ENCODE measurements at places on chromosomes 7 and 10.

DNA sequence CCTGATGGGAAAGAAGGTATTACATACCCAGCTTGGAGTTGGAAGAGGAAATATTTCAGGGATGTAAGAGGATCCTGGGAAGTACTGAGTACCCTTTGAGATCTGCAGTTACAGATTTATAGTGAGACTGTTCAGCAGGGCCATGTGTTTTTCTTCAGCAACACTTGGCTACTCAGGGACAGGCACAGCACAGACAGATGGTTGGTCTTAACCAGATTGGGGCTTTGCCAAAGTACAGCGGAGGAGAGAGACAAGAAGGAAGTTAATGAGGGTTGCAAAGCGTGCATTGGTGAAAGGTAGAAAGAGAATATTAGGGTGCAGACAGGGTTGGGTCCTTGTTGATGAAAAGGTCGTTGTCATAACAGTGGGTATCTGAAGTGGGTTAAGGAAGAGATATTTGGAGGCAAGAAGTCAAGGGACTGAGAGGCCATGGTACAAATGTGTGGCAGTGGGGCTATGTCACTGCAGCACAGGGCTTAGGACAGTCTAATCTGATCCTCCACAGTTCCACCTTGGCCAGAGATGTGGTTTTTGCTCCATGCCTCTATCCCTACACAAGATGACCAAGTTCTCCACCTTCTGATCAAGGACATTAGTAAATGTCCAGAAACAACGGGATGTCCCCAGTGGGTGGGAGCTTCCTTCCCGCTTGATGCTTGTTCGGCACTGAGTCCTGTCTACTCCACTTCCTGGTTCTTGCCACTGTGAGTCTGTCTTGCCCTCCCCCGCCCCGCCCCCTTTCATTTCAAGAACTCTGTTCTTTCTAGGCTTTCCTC is 18.9 kb upstream of the DNAJC1 start:
- no peak for DNase-seq

GRCh38 chr10:122249303-122249850 is 21.7 kb upstream of the BTBD16 start:
- DNase-seq: no peak

- DNase-seq: peak; percentile 26
Measured at GRCh38 chr10:62647375-62648092, 157.0 kb upstream of the ADO start.

DNA sequence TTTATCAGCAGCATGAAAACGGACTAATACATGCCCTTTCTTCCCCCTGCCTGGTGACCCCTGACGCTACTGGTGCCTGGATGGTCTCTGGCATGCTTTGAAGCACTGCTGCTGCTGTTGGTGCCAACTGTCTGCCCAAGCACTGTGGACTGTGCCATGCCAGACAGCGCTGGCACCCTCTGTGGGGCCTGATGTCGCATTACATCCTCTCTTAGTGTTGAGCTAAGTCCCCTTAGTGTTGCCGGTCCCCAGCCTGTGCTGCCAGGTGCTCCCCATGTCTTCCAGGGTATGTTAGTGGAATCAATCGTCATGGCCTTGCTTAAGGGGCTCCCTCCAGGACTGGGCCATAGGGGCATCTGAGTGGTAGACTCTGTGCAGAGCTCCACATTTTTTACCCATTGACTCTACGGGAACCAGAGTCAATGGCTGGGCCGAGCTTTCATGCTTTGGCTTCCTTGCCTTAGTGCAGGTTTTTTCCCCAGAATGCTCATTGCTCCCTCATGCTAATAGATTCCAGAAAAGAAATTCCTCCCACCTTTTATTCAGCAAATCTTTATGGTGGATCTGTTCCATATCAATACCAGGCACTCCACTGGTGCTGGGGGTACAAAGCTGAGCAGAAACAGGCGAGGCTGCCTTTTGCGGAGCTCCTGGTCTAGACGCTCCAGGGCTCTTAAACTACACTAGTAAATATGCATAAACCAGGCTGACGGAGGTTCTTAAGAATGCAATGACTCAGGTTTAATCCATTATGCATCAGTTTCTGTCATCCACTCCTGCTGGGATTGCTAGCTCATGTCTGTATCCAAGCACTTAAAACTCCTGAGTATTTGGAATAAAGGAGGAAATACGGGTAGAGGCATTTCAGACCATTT is 21.8 kb upstream of the MRC1 start:
- no peak for DNase-seq

GRCh38 chr7:140512317-140513000 is 33.2 kb upstream of the MKRN1 start:
- no peak for DNase-seq

GRCh38 chr7:100721505-100721812 is 1.2 kb downstream of the EPO start:
- no peak for DNase-seq

DNA sequence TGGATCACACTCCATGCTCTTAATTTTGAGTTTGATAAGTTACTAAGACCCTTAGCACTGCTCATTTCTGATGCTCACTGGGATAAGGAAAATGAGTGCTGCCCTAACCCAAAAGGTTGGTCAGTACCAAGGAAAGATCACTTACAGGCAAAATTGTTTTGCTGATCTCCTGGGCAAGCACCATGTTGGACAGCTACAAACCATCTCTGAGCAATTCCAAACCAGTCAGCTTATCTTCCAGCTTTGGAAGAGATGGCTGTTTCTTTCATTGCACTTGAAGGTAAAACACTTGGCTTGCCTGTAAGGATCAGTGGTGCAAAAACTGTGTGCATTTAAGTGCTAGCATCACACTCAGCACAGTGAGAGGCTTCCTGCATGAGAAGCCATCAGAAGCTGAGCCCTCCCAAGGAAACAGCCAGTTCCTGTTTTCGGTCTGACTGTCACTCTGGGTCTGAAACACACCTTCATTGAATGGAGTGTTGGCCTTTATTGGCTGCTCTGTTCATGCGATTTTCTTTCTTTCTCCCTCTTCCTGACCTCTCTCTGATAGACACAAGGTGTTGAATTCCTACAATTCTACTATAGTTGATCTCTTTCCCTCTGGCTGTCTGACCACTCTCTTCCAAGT is 126.4 kb upstream of the GHITM start:
- DNase-seq: no peak

- no peak for DNase-seq
Measured at GRCh38 chr10:1290071-1290471, 233.9 kb downstream of the WDR37 start.

DNA sequence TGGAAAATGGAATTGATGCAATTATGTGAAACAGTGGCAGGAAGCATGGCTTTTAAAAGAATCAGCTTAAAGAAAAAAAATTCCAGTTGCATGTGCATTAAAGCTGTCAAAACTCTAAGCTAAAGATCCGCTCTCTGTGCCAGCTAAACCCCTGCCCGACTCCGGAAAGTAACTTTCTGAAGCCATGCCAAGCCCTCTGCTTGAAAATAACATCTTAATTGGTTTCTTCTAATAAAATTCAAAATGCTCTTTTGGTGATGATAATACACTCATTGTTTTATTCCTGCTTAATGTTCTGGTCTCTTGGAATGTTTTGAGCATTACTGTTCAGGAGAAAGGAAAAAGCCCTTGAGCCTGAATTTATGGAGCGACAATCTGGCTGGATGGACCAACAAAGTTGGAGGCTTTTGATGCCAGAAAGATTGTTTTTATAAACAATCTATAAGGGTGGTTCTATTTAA is 11.7 kb downstream of the SEMA3C start:
- no peak for DNase-seq

DNA sequence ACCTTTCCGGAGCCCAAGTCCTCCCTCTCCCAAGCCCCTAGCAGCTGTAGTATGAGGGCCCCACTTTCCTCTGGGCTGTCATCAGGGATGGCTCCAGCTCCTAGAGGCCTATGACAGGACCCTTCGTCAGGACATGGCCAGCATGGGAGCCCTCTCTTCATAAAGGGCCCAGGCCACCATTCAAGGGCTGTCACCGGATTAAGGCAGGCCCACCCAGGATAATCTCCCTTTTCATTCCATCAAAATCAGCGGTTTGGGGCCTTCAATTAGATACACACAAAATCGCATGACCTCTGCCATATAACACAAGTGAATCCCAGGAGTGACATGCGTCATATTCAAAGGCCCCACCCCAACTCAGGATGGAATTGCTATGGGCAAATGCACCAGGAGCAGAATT is 12.2 kb upstream of the GDF10 start:
- DNase-seq: no peak

- no peak for DNase-seq
Measured at GRCh38 chr10:68402276-68402675, 4.8 kb downstream of the RUFY2 start.

DNA sequence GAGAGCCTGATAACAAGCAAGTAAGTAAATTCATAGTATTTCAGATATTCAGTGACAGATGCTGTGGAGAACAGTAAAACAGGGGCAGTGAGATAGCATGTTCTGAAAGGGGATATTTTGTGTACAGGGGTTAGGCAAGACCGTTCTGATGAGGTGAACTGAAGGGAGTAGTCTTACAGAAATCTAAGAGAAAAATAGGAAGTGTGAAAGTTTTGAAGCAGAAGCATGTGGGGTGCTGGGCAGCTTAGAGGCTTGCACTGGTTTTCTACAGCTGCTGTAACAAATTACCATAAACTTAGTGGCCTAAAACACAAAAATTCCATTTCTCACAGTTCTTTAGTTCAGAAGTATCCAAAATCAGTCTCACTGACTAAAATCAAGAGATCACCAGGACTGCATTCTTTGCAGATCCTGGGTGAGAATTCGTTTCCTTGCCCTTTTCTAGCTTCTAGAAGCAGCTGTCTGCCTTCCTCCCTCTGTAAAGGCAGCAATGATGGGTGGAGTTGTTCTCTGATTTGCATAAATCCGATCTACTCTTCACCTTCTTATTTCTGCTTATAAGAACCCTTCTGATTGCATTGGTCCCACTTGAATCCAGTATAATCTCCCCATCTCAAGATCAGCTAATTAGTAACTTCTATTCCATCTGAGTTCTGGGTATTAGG is 7.5 kb upstream of the KLF14 start:
- no peak for DNase-seq

- DNase-seq: no peak
Measured at GRCh38 chr7:151411551-151411950, 1.7 kb upstream of the WDR86 start.

GRCh38 chr10:4733150-4733842 is 92.7 kb upstream of the AKR1E2 start:
- DNase-seq: no peak

DNA sequence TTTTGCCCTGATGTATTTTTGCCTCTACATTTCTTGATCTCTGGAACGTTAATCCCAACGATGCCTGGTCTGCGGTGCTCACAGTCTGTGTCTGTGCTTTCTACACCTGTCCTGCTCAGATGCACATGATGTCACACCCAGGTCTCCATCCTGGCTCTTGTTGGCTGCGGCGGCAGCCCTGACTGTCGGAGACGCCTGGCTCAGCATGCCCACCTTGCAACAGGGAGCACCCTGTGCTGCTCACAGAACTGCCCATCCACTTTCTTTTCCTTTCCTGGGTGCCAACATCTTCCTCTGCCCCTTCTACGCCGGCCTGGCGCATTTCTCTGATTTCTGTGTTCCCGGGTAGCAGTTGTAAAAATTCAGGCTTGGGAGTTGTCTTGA is 106.2 kb downstream of the CUX1 start:
- DNase-seq: no peak

DNA sequence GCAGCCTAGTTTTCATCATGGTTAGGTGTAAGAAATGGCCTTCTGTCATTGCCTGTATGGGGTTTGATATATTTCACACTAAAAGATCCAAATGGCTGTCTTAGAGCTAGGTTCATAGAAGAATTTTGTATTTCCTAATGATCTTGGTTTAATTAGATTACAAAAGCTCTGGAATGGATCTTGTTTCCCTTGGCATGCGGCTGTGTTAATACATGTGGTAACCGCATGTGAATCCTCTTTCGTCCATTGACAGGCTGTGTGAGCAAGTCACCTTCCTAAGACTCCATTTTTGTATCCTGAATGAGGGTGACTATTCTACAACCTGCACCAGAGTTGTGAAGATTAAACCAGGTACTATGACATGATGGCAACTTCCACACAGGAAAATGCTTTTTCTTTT is 12.4 kb upstream of the FZD1 start:
- DNase-seq: no peak

- no peak for DNase-seq
Measured at GRCh38 chr7:124101173-124101768, 68.4 kb upstream of the TMEM229A start.

DNA sequence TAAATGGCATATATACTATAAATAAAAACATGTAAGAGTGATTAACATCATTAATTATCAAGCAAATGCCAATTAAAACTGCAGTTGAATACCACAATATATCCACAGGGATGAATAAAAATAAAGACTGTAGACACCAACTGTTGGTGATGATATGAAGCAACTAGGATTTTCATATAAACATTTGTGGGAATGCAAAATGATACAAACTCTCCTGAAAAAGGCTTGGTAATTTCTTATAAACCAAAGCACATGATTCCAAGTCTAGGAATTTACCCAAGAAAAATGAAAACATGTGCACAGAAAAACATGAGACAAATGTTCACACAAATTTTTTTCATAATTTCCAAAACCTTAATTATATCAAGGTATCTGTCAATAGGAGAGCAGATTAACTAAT is 448.1 kb downstream of the ETV1 start:
- DNase-seq: no peak

DNA sequence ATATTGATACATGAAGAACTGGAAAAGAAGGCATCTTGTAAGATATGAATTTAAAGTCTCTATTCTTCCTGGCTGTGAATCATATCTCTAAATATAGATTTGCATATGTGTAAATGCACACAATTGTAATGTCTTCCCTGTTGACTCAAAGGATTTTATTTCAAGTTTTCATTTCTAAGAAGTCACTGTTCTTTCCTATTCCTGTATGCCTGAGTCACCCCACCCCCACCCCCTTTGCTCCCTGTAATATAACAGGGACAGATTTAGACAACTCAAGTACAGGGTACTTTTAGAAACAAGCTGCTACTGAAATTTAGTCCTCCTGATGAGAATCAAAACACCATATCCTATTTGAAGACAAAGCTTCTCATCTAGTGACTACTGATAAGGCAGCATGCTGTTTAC is 43.0 kb upstream of the HECTD2 start:
- no peak for DNase-seq

- DNase-seq: no peak
Measured at GRCh38 chr7:132035517-132036362, 479.3 kb upstream of the PODXL start.

DNA sequence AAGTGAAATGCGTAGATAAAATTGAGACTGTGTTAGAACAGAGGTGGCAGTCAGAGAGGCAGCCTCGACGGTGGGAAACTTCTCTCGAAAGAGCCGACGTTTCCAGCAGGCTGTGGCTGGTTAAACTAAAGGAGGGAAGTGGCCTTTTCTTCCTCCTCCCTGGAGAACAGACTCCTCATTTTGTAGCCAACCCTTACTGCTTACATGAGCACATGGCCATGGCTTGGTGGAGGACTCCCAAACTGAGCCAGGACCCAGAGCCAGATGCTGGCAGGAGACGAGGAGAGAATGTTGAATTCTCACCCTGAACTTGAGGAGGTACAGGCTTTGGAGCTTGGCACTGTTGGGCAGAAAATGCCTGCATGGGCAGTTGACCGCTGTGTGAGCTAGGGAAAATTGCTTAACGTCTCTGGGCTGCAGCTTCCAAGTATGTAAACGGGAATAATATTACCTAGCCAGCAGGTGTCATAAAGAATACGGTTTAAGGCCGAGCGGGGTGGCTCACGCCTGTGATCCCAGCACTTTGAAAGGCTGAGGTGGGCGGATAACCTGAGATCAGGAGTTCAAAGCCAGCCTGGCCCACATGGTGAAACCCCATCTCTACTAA is 24.5 kb downstream of the MMD2 start:
- DNase-seq: no peak

- DNase-seq: no peak
Measured at GRCh38 chr7:111729483-111729882, 167.2 kb upstream of the IMMP2L start.

All from activated naive CD8-positive, alpha-beta T cell treated with anti-CD3 and anti-CD28 coated beads for 36 hours (primary cell).